A549 treated with Mapracorat at 1 μM for 4 hours (cell line): ENCODE measurements at places on chromosomes 4 and X. TPM values are rescaled to one million over a fixed set of nuclear protein-coding genes. Genes with fewer than 3 reads are reported as not detected.

Gene DCLK2
- total RNA-seq = 8.8 to 10.4 TPM (median 9.7 TPM) in 5 replicates

Gene ZMAT1
- 0.02 TPM in 1 of 5 replicates, not detected in the others for total RNA-seq

Gene CCDC120
- total RNA-seq = 2.7 to 3.9 TPM (median 3.2 TPM) in 5 replicates

Gene UGT2A2
- total RNA-seq = not detected in 5 replicates

Gene HSFX3
- not detected in 5 replicates for total RNA-seq

Gene MAGEA2
- 0.12 to 0.27 TPM in 2 of 5 replicates, not detected in the others for total RNA-seq

Gene EVC
- total RNA-seq = 7.7 to 12.2 TPM (median 10.2 TPM) in 5 replicates

Gene DCAF4L1
- total RNA-seq = 0.12 to 0.19 TPM (median 0.15 TPM) in 5 replicates

Gene SORCS2
- total RNA-seq = 3.4 to 6.4 TPM (median 4.8 TPM) in 5 replicates

Gene HPGD
- total RNA-seq = 67.5 to 80.4 TPM (median 78.1 TPM) in 5 replicates

Gene FRG1
- 34.3 to 47.2 TPM (median 36.4 TPM) in 5 replicates for total RNA-seq

Gene PDS5A
- 21.9 to 30.2 TPM (median 27.9 TPM) in 5 replicates for total RNA-seq

Gene PNMA5
- total RNA-seq = not detected in 5 replicates

Gene SCML2
- 7.2 to 8.3 TPM (median 7.3 TPM) in 5 replicates for total RNA-seq

Gene NEUROG2
- total RNA-seq = not detected in 5 replicates

Gene TXK
- 0.09 to 0.35 TPM (median 0.23 TPM) in 5 replicates for total RNA-seq

Gene PF4V1
- total RNA-seq = not detected in 5 replicates

Gene RAI2
- 0.13 to 0.27 TPM (median 0.15 TPM) in 5 replicates for total RNA-seq

Gene PDCL2
- total RNA-seq = not detected in 5 replicates

Gene CYLC1
- not detected in 5 replicates for total RNA-seq

Gene C4orf50
- total RNA-seq = not detected in 5 replicates

Gene NDST3
- total RNA-seq = not detected in 5 replicates

Gene FTHL17
- not detected in 5 replicates for total RNA-seq

Gene TRMT44
- total RNA-seq = 5.7 to 7.7 TPM (median 5.9 TPM) in 5 replicates

Gene NOX1
- total RNA-seq = 0.07 to 0.14 TPM (median 0.10 TPM) in 3 of 5 replicates, not detected in the others

Gene CLTRN
- 0.73 to 1.2 TPM (median 0.93 TPM) in 5 replicates for total RNA-seq

Gene CACNA1F
- total RNA-seq = not detected in 5 replicates

Gene VEGFD
- total RNA-seq = 0.14 to 0.57 TPM (median 0.22 TPM) in 5 replicates

Gene GAGE13
- total RNA-seq = not detected in 5 replicates

Gene TNMD
- total RNA-seq = not detected in 5 replicates

Gene CXCL11
- 0.13 to 0.19 TPM in 2 of 5 replicates, not detected in the others for total RNA-seq

Gene PNCK
- total RNA-seq = 0.12 to 0.60 TPM (median 0.23 TPM) in 4 of 5 replicates, not detected in the other
